GM19239 (cell line): ENCODE measurements at places on chromosomes 5 and 9.

DNA sequence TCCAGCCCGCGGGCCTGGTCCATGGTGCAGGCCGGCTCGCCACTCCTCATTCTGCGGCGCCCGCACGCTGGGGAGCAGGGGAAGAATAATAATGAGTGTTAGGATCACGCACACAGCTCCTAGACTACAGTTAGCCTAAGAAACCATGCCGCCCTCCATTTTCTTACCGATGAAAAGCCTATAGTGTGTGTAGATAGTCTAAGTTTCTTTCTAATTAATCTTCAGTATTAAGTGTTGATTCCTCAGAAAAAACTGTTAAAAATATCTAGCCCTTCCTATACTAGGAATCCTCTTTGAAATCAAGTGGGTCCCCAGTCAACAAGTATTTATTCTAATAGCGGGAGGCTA lies 9.3 kb downstream of the ZBED3 start:
- no peak for DNase-seq

DNA sequence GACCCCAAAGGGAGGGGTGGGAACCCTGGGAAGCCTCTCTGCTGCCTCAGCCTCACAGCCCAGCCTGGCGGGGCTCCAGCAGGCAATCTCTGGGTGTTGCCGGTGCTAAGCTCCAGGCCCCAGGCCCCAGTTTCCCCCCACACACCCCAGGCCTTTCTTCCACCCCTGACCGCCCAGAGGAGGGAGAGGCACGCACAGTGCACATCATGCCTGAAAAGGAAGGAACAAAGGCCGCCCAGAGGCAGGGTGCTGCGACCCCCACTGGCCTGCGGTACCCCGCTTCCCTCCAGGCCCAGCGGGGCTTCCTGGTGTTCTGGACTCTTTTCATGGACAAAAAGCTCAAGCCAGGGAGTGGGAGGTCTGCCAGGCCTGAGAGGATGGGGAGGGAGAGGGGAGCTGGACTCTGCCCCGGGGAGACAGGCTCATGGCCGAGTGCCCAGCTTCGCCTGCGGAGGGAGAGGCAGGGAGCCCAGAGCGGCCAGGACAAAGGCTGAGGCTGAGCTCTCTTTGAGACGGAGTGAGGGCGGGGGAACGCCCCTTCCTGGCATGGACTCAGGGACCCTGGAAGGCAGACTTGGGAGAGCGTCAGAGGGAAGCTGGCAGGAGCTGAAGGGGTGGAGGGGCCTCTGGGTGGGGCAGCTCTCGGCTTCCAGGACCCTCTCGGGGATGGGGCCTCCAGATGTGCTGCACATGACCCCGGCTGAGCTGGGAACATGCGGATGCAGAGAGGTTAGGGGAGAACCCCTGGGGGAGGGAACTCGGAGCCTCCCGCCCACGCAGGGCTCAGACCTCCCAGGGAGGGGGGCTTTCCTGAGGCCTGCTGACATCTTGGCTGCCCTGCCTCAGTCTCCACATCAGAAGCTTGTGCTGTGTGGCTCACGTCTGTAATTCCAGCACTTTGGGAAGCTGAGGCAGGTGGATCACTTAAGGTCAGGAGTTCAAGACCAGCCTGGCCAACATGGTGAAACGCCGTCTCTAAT lies 1.8 kb upstream of the ENTPD2 start:
- no peak for DNase-seq

DNA sequence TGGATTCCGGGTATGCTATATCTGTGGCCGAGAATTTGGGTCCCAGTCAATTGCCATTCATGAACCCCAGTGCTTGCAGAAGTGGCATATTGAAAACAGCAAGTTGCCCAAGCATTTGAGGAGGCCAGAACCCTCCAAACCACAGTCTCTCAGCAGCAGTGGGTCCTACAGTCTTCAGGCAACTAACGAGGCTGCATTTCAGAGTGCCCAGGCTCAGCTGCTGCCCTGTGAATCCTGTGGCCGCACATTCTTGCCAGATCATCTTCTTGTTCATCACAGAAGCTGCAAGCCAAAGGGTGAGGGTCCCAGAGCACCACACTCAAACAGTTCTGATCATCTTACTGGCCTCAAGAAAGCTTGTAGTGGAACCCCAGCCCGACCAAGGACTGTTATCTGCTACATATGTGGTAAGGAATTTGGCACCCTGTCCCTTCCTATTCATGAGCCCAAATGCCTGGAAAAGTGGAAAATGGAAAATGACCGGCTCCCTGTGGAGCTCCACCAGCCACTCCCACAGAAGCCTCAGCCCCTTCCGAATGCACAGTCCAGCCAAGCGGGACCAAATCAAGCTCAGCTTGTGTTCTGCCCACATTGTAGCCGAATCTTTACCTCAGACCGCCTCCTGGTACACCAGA lies 23.0 kb downstream of the ZNF474 start:
- no peak for DNase-seq

DNA sequence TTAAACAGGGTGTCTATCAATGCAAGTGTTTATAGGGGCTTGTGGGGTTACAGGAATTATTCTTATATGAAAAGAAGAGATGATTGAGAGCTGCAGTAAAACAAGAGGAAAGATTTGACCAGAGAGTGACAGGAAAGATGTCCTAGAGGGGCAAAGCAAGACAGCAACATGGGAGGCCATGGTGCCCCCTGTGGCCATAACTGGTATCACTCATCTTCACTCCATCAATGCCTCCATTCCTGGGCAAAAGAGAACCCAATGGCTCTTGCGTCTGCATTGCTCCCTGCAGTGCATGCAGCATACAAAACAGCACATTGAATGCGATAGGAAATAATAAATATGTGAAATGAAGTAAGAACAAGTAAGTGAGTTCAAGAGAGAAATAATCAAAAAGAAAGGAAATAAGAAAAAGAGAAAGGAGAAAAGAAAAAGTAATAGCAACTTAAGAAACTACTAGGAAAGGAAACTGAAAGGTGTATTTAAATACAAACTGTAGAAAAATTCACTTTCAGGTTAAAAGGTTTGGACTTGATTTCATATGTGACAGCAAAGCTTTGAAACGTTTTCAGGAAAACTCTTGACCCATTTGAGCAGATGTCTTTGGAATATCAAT lies 206.6 kb downstream of the SEMA5A start:
- DNase-seq, result no peak

- no peak for DNase-seq
Measured at GRCh38 chr9:17594961-17595360, 16.1 kb downstream of the SH3GL2 start.

GRCh38 chr9:19199012-19199411 lies 31.5 kb upstream of the DENND4C start:
- no peak for DNase-seq

GRCh38 chr5:74630453-74631066 lies 10.0 kb downstream of the ENC1 start:
- DNase-seq, result no peak
